Progenitor cell of endocrine pancreas (in vitro differentiated cells): ENCODE measurements at places on chromosomes 7 and 10. TPM values are rescaled to one million over a fixed set of nuclear protein-coding genes. Genes with fewer than 3 reads are reported as not detected.

The C10orf105 gene
- 0.07 TPM in 1 of 2 replicates, not detected in the other for total RNA-seq

The OGDHL gene
- total RNA-seq, result 9.1 and 11.7 TPM in 2 replicates

The HKDC1 gene
- 4.1 and 6.2 TPM in 2 replicates for total RNA-seq

The SPDYE5 gene
- total RNA-seq, result not detected in 2 replicates

The MRC1 gene
- total RNA-seq, result 0.04 TPM in 1 of 2 replicates, not detected in the other

The OIT3 gene
- 1.1 TPM in 2 replicates for total RNA-seq

The BTBD16 gene
- not detected in 2 replicates for total RNA-seq

The TLX1 gene
- not detected in 2 replicates for total RNA-seq

The SPDYE1 gene
- total RNA-seq, result not detected in 2 replicates

The GDI2 gene
- 284 and 287 TPM in 2 replicates for total RNA-seq

The PIP gene
- total RNA-seq, result not detected in 2 replicates

The INPP5F gene
- 46.1 and 47.0 TPM in 2 replicates for total RNA-seq

The TAS2R41 gene
- total RNA-seq, result not detected in 2 replicates

The ACTR3C gene
- 2.3 and 3.3 TPM in 2 replicates for total RNA-seq

- DNase-seq, result no peak
These were observed 98.4 kb downstream of the PIP4K2A start for GRCh38 chr10:22615819-22616499.

GRCh38 chr7:100604028-100604975 is 2.1 kb downstream of the PCOLCE start:
- DNase-seq, result peak; percentile 49

DNA sequence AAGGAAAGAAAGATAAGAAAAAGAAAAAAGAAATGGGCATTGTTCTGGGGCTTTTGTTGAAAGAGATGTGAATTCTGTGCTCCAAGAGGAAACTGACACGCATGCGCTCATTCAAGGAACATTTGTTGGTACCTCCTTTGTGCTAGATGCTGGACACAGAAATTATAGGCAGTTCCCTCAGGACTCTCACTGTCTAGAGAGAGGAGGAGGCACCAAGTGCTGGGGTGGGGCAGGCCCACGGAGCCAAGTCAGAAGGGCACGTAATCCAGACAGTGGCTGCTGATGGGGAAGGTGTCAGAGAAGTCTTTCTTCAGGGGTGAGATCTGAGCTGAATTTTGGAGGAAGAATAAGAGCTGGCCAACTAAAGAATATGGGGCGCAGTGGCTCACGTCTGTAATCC is 2.9 kb upstream of the ZFYVE27 start:
- no peak for DNase-seq

- DNase-seq, result no peak
These were observed 1.3 kb downstream of the COL1A2 start for GRCh38 chr7:94396037-94396431.

DNA sequence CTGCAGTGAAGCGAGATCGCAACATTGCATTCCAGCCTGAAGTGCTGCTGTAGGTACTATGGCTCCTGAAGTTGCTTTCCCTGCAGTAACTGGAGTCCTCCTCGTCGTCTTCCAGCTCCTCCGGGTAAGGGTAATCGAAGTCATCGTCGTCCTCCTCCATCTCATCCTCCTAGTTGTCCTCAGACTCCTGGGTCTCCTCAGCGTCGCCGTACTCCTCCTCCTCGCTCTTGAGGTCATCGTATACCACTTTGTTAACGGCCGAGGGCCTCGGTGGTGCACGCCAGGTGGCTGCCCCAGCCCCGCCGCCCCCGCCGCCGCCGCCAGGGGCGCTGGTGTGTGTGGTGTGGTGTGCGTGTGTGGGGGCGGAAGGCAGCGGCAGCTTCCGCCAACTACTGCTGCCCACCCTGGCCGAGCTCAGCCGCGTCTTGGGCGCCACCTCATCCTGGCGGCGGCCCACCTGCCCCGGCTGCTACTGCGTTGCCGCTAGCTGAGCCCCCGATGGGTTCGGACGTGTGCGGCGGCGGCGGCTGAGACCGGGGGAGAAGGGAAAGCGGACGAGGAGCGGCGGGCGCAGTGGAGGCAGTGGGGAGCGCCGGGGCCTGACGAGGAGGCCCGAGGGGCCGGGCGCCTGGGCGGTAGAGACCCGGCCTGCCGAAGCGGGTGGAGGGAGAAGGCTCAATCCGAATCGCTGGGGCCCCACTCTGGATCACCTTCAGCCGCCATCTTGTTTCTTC is 11.8 kb upstream of the ACBD5 start:
- DNase-seq, result peak; percentile 76

- DNase-seq, result no peak
These were observed 889.9 kb upstream of the C7orf33 start for GRCh38 chr7:147700702-147701101.

- no peak for DNase-seq
These were observed 152.8 kb downstream of the SVIL start for GRCh38 chr10:29481906-29482440.

DNA sequence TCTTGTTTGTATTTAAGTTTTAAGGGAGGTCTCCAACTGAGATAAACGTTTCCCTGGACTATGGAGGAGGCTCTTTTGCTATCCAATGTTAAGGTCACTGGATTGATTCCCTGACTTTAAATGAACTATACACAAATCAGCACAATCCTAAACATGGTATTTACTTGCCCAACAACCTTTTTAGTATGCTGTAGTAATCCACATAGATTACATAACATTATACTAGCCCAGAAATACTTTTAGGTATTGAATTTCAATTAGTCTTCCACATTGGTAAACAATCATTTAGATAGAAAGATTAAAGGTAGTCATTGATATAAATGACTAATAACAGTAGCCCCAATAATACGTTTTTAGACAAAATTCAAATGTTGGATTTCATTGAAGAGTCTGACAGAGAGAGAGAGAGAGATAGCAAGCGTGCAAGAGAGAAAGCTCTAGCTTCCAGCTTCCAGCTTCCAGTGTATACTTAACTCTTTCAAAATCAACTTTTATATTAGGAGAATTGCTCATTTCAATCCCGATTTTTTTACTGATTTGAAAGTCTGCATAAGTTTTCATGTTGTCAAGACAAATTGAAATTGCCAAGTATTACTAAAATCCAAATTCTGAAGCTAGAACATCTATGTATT is 155.8 kb downstream of the DOCK4 start:
- no peak for DNase-seq

DNA sequence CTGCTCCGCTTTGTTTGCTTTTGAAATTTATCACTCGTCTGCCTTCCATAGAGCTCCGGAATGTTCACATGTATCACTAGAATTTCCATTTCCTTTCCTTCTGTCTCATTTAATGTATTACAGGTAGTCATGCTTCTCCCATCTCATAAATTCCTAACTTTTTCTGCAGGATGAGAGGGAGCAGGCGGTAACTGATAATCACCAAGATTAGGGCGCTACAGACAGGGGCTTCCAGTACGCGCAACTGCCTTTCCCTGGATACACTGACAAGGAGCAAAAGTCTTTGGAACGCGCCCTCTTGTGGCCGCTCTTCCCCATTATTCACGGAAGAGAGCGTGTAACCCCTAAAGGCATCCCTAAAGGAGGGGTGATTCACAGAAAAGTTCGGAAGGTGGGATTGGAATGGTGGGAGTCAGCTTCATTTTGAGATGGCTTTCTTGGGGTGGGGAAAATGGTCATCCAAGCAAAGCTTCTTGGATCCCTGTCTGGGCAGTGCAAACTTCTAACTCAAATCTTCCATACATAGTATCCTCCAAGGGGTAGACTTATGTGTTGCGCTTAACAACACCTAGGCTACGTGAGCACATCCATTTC is 6.5 kb downstream of the INHBA start:
- DNase-seq, result peak; percentile 44

GRCh38 chr10:44426247-44427034 is 41.5 kb upstream of the CXCL12 start:
- no peak for DNase-seq

- DNase-seq, result no peak
These were observed 57.7 kb upstream of the KCNIP2 start for GRCh38 chr10:101901340-101901739.

DNA sequence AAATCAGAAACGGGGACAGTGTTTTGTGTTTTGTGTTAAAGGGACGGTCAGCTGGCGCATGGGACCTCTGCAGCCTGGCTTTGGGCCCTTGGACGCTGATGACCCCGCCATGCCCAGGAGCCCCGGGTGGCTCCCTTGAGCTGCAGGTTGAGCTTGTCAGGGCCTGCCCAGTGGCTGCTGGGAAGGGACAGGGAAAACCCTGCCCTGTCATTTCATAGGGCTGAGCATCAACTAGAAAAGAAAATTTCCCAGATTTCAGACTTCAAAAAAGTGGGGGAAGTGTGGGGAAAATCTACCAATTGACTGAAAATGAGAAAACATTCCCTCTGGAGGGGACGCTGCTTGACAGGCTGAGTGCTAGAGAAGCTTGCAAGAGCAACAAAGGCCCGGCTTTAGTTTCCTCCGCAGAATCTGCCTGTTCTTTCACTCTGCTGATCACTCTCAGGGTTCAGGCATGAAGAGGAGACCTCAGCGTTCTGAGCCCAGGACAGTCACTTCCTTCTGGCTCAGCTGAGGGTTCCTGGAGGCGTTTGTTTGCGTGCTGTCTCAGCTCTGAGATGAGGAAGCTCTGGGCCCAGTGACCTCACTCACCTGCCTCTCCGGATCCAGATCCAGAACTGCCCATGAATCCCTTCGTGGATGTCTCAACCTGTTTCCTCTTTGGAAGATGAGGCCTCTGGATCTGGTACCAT is 18.6 kb upstream of the DNAJB6 start:
- DNase-seq, result no peak

GRCh38 chr10:87931836-87932230 is 68.4 kb downstream of the PTEN start:
- DNase-seq, result no peak

GRCh38 chr7:6157685-6158423 is 114.6 kb downstream of the CYTH3 start:
- no peak for DNase-seq

GRCh38 chr10:62177111-62177510 is 91.5 kb downstream of the RTKN2 start:
- DNase-seq, result no peak

GRCh38 chr7:24434972-24435371 is 138.3 kb upstream of the PALS2 start:
- DNase-seq, result no peak

DNA sequence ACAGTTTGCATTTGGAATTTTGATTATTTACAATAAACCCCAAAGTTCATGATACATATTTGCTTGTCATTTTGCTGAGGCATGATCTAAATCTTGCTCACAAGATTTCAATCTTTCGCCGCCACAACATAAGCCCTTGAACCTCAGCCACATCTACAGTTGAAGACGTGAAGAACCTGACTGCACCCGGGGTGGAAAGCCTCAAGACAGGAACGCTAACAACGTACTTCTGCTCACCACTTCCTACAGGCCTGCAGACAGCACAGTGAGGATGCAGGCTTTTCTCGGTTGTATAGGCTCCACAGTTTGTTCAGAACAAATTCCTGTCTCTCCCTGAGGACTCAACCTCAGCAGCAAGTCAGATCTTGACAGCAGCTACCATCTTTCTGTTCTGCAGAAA is 393.8 kb upstream of the PRKCQ start:
- no peak for DNase-seq

- DNase-seq, result no peak
These were observed at the start of gene H2BK1 for GRCh38 chr7:151210087-151210854. TSS of gene H2BK1 (minus strand) at chr7:151210488. CDS start at chr7:151210318, 170 bp downstream.

DNA sequence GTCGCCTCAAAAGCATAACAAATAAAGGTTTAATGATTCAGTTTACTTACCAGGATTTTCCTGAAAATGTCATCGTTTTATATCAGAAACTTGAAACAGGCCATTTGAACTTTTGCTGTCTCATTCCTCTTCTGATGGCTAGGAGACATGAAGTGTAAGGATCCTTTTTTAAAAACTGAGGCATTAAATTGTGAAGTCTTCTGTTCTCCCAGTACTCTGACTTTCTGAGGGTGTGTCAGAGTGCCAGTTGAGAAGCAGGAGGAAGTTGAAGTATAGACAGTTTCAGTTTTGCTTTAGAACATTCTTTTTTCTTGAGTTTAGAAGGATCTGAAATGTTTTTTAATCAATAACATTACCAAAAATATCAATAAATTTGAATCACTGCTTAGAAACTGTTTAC is at the start of gene SAMD9L:
SAMD9L (minus strand) TSS at position 242 of the 400 bp plus-strand sequence. CDS start 12,414 bp downstream, outside the sequence.
- DNase-seq, result no peak

DNA sequence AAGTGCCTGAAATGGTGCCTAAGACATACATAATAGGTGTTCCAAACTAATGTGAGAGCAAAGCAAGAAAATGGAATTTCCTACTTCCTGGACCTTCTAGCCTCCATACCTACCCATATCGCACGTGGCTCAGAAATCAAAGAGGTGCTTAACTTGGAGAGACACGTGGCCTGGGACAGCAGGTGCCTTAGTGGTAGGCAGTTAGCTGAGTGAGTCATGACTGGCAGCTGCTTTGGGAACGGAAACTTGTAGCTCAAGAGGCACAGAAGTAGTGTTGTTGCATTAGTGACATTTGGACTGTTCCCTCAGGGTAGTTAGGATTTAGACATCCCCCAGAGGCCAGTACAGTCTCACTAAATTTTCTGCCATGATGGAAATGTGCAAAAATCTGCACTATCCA is 12.0 kb upstream of the BMPER start:
- no peak for DNase-seq

- no peak for DNase-seq
These were observed 178.7 kb upstream of the PRSS58 start for GRCh38 chr7:142436601-142437000.

- no peak for DNase-seq
These were observed 130.0 kb downstream of the AUTS2 start for GRCh38 chr7:69728304-69728703.

DNA sequence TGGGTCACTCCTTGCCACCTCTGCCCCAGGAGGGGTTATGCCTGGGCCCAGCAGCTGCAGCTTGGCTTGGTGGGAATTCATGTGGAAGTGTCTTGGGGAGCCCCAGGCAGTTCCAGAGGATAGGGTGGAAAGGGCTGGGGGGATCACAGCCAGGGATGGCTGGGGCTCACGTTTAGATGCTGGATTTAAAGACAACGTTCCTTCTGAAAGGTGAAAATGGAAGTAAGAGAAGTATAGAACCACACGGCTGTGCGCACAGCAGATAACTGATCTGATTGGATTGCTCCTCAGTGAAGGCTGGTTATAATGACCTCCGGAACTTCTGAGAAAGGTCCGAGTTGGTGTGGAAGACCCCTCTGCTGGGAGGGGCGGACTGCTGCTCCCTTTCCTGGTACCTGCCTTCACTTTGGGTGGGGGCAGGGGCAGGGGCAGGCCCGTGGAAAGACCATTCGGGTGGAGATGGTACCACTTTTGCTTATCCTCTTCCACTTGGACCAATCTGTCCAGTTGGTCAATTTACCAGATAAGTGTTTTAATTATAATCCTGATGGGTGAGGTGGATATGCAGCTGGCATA is 7.9 kb upstream of the MYL7 start:
- DNase-seq, result no peak

DNA sequence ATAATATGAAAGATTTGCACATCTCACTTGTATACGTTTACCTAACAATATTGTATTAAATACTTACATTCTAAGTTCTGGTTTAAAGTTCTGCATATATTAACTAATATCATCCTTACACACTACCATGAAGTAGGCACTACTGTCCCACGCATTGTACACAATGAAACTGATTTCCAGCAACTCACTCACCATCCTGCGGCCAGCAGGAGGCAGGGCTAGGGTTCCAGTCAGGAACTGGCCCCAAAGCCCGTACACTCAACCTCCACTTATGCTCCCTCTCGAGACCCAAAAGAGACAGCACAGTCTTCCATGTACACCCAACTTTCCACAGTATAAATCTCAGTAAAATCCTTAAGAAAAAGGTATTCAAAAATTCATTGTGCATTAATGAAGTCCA is 41.4 kb downstream of the GRID1 start:
- no peak for DNase-seq
